ENCODE measurements at places on chromosomes 1 and 21.
A peak's percentile ranks its signal among the peaks of the same experiment; 100 is the strongest.

GRCh38 chr1:121522061-121522759 lies 337.4 kb downstream of the SRGAP2C start:
- no peak for DNase-seq

DNA sequence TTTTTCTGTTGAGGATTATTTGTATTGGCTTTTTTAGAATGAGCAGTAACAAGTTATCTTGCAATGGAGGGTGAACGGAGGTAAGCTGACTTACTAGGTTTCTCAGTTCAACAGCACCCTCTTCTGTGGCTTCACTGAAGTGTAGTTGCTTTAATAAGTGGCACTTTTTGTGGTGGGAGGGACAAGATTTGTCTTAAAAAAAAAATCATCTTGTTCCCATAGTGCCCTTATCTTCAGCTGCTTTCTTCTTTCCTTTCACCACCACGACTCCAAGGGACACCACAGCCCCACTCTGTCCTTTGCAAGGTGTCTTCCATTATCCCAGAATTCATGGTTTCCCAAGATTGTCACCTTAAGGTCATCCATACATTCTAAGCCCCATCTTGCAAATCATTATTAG lies 92.9 kb downstream of the PIGK start:
- DNase-seq, result peak; percentile 90

GRCh38 chr21:42299324-42300044 lies 15.7 kb downstream of the TFF3 start:
- no peak for DNase-seq

DNA sequence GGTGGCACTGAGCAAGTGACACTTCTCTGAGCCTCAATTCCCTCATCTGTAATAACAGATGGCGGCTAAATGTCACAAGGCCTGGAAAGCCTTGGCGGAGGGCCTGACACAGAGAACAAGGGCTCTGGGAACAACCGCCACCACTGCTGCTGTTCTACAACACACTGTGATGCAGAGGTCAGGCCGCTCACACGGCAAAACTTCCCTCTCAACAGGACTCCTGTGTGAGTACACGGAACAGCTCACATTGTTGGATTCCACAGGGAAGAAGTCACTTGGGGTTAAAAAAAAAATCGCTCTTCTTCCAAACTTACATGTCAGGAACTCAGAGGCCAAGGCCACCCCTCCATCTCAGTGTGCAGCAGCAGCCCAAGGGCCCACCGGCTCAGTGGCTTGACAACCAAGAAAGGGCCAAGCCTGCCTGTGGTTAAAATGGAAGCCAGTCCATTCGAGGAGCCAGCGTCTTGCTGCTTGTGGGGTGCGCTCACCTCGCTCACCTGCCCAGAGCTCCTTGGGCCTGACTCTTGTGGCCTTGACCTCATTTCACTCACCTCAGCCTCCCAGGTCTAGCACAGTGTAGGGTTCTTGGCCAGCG lies 101.1 kb downstream of the RAVER2 start:
- no peak for DNase-seq

DNA sequence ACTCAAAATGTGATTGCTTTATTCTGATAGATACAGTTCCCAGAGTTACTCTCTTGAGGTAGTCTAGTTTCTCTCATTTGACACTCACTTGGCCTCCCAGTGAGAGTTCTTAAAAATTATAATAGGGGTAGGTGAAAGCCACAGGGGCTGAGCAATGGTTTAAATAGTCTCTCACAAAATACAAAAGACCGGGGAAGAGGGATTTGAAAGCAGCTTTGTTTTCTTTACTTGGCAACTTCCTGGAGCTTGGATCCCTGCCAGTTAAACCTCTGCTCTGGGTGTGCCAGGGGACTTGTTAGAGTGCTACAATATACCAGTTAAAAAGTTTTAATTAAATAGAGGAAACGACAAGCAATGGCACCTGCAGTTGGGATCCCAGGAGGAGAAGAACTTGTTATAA lies 31.7 kb downstream of the OR13G1 start:
- peak; percentile 15 for DNase-seq

DNA sequence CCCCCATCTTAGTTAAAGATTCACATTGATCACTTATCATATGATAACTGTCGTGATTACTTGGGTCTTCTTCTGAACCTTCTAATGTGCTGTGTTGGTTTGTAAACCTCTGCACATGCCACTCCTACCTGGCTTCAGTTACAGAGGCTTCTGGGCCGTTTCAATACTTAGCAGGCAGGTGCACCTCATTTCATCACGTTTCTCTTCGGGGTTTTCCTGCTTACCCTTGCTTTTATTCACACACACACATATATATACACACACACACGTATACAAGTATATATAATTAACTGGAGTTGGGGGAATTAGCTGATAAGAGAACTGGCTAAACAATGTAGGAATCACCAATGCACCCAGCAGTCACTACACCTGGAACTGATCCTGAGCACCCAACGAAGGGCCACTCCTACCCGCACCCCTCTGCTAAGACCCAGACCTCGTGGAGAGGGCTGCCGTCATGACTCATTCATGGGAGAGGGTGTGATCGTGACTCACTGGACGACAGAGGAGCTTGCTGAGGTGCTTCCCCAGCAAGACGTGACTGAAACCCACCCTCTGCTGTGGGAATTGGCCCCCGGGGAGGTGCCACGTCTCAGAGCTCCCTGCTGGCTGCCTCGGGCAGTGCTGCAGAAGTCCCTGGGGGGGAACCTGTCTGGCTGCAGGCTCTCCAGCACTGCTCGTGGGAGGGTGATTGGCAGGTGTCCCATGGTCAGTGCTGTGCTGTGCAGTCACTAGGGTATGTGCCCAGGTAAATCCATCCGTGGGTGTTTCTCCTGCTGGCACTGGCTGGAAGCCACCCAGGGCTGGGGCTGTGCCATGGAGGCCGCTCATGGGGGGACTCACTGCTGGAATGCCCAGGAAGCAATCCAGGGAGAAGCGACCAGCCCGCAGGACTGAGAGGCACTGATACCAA lies 166.6 kb downstream of the DYRK1A start:
- no peak for DNase-seq

GRCh38 chr1:100107696-100108095 lies 25.0 kb downstream of the SASS6 start:
- no peak for DNase-seq

GRCh38 chr1:61782771-61783170 lies 40.5 kb downstream of the PATJ start:
- no peak for DNase-seq

GRCh38 chr1:219563568-219563967 lies 49.3 kb downstream of the ZC3H11B start:
- no peak for DNase-seq

DNA sequence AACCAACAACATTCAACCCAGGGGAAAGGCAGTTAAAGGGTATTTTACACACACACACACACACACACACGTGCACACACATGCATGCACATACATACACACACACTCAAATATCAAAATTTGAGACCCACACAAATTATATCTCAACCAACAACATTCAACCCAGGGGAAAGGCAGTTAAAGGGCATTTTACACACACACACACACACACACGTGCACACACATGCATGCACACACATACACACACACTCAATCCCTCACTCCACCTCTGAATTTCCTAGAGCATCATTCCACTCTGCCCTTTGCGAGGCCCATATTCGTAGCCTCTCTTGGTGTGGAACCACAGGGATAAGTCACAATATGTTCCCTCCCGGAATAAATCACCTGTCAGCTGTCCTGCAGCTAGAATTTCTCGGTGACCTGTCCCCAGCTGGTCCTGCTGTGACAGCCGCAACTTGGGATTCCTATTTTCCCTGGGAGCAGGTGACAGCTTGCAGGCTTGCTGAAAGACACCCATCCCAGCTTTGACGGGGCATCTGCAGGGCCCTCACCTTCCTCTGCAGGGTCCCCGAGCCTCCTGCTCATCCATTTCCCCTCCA lies 122.7 kb downstream of the PSMG1 start:
- no peak for DNase-seq

DNA sequence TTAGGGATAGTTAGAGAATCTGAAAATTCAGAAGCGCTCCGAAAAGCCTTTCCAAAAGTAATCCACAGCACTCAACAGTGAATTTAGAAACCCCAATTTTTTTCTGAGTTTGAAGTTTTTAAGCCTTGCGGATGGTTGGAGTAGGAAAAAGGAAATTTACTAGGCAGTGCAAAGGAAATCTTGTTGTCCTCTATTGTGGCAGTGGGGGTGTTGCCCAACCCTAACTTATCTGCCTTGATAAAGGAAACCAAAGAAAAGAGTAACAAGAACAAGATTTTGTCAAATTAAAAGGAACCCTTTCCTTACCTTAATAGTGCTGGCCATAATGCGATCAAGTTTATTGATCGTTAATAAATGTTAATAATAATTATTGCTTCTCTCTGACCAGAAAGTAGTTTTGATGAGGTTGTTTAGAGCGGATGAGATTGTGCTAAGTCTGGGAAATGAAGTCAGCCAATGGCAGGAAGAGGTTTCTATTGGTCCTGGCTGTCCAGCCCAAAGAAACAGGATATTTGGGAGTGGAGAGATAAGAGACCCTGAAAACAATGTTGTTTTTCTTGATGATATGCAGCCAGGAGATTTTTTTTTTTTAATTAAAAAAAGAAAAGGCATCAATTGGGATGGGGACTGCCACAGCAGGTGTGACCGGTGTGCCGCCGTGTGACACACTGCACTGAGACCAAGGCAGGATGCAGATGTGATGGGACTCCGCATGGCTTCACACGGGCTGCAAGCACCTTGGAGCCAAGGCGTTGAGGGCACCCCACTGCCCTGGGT lies at the start of gene ERG:
TSS of gene ERG (minus strand) at position 421 of the 777 bp plus-strand sequence. CDS start at position 324, 97 bp downstream.
- DNase-seq, result no peak

GRCh38 chr1:15350151-15350550 lies 59.5 kb upstream of the EFHD2 start:
- DNase-seq, result no peak

DNA sequence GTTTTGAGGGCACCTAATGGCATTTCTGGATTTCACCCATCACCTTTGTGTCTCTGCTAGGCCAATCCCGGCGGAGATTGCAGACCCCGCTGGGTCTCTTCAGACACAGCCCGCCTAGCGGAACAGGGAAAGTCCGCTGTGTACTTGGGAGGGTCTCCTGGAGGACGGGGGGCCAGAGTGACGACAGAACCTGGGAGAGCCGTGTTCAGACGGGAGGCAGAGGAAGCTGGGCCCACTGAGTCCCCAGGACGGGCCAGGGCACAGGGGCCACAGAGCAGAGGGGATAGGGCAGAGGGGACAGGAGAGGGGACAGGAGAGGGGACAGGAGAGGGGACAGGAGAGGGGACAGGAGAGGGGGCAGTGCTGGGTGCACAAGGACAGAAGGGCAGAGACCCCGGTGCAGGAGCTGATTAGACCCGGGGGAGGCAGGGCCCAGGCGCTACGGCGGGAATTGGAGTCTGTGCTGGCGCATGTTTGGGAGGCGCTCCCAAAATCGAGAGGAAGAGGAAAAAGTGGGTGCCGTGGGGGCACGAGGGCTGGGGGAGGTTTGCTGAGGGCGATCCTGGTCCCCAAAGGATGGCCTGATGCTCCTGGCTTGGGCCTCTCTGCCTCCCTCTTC lies 12.7 kb downstream of the TRPM2 start:
- DNase-seq, result no peak

- peak; percentile 66 for DNase-seq
These were observed 132.3 kb downstream of the BEND5 start for GRCh38 chr1:48644190-48644900.

DNA sequence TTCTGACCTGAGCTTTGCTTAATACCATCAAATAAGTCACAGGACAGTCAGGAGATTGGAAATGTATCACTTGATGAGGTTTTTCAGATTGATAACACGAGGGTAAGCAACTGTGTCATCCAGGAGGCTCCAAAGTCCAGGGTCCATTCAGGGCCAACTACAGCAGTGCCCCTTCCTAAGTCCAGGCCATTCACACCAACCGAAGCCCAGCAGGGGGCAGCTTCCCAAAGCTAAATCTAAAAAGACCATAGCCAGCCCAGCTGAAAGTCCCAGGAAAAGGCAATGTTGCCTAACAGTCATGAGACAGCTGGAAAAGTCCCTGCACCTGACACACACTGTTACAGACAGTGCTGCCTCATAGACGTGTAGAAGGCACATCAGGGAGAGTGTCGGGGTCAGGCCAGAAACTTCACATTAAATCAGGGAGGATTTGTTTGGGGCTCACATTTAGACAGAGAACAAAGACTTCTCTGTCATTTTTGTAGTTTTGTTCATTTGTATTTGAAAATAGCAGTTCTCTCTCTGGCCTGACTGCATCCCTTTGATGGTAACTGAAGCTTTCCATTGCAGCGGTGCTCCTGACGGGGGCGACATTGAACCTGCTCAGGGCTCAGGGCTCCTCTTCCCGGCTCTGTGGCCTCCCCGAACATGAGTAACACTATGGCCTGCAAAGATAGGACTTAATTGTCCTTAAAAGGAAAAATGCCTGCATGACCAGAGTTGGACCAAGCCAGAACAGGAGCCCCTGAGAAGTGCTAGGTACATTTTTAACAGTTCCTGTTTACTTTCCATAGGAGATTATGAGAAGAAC lies 200.4 kb downstream of the NRIP1 start:
- DNase-seq, result peak; percentile 89

DNA sequence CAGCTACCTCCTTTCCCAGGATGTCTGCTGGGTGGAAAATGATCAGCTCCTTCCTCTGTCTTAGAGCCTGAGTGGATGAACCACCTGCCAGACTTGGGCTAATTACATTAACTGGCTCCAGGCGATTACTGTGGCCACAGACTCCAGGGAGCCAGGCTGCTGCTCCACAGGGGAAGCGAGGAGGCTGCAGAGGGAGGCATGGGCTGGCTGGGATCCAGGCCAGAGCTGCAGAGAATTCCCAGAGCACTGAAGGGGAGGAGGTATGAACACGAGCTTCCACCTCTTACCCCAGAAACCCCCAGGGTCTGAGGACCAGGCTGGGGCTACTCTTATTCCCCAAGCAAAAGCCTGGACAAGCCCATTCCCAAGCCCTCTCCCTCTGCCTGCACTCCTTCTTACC lies 136.0 kb upstream of the KLHDC7A start:
- DNase-seq, result peak; percentile 65

DNA sequence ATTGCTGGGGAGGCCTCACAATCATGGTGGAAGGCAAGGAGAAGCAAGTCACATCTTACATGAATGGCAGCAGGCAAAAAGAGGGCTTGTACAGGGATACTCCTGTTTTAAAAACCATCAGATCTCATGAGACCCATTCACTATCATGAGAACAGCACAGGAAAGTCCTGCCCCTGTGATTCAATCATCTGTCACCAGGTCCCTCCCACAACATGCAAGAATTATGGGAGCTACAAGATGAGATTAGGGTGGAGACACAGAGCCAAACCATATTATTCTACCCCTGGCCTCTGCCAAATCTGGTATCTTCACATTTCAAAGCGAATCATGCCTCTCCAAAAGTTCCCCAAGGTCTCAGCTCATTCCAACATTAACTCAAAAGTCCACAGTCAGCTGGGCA lies 11.1 kb upstream of the MIA3 start:
- no peak for DNase-seq

DNA sequence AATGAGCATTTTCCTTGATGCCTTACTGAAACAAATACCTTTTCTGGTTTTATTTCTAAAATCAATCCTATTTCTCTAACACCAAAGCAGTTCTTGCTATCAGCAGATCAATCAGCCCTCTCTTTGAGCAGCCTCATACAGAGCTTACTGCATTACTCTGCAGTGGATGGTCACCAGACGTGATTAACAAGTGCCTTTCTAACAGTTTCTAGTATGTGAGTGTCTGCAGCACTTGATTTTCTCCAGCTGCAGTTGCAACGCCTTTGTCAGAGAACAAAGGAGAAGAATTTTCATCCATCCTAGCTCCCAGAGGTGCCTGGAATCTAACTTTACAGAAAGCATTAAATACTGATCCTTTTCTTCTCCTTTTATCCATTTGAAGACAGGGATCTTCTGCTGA lies 177.3 kb upstream of the SGIP1 start:
- peak; percentile 49 for DNase-seq

GRCh38 chr1:150386592-150386991 lies 22.6 kb downstream of the RPRD2 start:
- no peak for DNase-seq

GRCh38 chr21:44929799-44930542 lies 9.3 kb upstream of the ITGB2 start:
- DNase-seq, result no peak
